ENCODE measurements at places on chromosomes 7 and 10.

DNA sequence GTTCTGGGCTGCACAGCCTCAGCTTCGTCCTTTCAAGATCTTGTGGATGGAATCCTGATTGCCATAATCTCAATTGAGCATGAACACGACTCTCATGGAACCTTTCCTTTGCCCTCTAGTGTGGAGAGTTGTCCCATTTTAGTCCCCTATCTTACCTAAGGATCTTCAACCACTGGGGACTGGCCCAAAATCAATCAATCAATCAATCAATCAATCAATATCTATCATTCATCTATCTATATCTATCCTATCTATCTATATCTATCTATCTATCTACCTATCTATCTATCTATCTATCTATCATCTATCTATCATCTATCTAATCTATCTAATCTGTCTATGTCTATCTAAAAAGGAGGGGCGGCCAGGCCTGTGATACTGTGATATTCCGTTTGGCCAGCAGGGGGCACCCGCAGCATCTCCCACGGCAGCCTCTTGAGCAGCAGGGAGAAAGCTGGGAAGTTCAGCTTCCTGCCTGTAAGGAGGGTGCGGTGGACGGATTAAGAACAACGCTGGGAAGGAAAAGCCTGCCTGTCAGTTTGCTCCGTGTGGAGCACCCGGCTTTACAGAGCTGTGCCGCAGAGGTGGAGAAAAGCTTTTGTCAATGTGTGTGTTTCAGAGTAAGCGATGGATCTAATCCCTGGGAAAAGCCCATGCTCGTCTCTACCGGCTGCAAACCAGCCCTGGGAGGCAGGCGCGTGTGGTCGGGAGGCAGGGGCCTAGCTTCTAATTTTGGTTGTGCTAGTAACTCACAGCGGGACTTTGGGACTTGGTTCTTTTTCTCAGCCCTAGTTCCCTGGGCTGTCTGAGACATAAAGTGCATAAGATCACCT, 124.9 kb downstream of the SH2D4B start:
- DNase-seq: peak; percentile 49

DNA sequence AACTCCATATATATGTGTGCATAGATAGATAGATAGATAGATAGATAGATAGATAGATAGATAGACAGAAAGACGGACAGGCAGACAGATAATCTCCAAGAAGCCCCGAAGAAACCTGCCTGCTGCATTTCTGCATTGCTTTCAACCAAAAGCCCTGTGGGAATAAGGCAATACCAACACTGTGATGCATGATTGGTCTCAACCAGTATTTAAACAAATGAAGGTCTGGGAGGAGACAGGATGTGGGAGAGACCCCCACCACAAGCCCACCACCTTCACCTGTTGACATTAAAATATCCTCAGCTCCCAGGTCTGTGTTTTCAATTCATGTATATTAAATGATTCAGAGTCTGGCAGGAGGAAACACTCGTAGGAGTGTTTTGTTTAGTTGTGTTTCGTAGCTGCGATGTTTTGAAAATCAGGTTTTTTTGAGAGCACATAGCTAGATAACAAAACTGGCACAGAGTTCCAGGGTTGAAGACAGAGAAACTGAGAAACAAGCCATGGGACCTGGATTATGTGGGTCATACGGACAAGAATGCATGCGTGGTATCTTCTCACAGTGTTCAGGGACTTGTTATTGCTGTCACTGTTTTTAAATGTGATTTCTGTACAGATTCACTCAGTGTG, 200.7 kb upstream of the AHR start:
- DNase-seq: no peak

DNA sequence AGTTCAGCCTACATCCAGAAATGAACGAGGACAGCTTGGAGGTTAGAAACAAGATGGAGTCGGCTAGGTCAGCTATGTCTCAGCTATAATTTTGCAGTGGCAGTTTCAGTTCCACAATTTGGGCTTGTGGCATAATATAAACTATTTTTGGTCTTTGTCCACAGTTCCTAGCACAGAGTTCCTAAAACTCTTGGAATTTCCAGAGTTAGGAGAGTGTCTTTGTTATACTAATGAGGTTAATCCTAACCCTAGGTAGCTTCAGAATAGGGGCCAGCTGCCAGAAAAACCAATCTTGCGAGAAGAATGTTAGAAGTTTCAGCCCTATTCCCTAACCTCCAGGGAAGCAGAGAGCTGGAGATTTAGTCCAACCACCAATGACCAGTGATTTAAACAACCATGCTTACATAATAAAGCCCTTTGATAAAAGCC, 131.9 kb downstream of the AKR1D1 start:
- DNase-seq: no peak

- no peak for DNase-seq
Observed at GRCh38 chr7:36602934-36603887, 121.1 kb downstream of the AOAH start.

- no peak for DNase-seq
Observed at GRCh38 chr7:47553309-47553708, 28.6 kb downstream of the TNS3 start.

- no peak for DNase-seq
Observed at GRCh38 chr10:118445535-118445934, 103.4 kb upstream of the FAM204A start.

- DNase-seq: no peak
Observed at GRCh38 chr7:128380483-128381106, 19.1 kb upstream of the PRRT4 start.

GRCh38 chr7:128123291-128124037, 92.2 kb upstream of the LRRC4 start:
- DNase-seq: no peak

- DNase-seq: no peak
Observed at GRCh38 chr10:126687121-126687606, 16.7 kb upstream of the C10orf90 start.

DNA sequence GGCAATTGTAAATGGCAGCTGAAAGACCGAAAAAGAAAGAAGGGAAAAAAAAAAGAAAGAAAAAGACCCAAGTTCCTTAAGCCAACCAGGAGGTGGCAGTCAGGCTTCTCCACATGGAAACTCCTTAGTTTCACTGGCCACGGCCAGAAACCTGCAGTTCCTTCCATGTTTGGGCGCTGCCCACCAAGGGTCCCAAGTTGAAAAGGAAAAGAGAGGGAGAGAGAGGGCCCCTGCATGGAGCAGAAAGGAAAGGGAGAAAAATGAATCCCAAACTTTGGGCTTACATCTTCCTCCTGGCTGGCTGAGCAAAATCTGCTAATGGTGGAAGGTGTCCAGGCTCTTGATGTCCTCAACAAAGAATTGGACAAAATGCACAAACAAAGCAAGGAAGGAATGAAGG, 31.8 kb upstream of the ABCA13 start:
- DNase-seq: no peak

- DNase-seq: no peak
Observed at GRCh38 chr10:7243139-7243538, 167.7 kb downstream of the SFMBT2 start.

DNA sequence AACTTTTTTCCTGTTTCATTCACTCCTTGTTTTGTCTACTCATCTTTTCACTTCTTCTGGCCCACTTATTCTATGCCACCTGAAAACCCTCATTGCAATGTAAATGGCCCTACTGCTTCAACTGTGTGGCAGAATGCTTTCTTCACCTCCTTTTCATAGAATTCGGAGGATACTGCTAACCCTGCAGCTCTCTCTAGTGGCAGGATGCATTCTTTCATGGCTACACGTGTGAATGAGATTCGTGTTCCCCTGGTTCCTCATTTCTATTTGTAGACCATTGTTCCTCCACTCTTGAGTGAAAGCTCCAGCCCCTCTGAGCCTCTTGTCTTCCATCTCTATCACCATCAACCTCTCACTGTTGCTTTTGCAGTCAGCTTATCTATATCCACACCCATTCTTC, 20.9 kb upstream of the CYP26C1 start:
- DNase-seq: no peak

DNA sequence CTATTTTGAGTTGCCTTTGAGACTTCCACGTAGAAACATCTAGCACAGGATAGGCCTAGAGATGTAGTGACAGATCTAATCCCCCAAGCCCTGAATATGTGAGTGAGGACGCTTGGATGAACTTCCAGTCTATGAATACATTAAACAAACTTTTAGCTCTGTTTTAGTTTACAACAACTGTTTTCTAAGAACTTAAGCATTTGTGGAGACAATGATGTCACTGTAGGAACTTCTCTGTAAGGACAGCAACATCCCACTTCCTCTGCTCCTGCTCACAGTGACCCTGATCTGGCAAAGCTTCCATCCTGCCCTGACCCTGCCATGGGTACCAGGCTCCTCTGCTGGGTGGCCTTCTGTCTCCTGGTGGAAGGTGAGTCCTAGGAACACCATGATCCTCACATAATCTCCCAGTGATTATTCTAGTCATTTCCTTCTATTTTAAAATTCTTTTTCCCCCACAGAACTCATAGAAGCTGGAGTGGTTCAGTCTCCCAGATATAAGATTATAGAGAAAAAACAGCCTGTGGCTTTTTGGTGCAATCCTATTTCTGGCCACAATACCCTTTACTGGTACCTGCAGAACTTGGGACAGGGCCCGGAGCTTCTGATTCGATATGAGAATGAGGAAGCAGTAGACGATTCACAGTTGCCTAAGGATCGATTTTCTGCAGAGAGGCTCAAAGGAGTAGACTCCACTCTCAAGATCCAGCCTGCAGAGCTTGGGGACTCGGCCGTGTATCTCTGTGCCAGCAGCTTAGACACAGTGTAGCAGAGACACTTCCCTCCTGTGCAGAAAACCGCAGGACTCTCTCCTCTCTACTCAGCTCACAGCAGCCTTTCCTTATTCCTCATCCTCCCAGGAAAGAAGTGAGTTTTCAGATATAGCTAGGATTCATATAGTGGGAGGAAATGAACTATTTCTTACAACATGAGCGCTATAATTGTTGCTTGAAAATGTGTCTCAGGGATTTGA, 194.4 kb upstream of the PRSS1 start:
- no peak for DNase-seq

- DNase-seq: no peak
Observed at GRCh38 chr10:74079028-74079935, 71.3 kb downstream of the AP3M1 start.

DNA sequence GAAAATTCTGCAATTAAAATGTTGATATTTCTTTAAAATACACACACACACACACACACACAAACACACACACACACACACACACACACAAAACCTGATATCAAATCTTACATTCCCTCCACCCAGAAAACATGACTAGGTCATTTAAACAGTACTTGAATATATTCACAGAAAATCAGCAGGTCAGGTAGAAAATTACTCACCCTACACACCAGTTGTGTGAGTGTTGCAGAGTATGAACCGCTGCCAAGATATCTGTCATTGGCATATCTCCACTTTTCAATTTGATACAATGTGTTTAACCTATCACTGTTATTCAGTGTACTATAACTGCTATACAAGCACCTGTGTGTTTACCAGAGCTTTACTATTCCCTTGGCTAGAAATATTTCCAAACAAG, 283.6 kb upstream of the LRRTM3 start:
- no peak for DNase-seq

- no peak for DNase-seq
Observed at GRCh38 chr10:133418289-133418993, 6.0 kb downstream of the SPRN start.

DNA sequence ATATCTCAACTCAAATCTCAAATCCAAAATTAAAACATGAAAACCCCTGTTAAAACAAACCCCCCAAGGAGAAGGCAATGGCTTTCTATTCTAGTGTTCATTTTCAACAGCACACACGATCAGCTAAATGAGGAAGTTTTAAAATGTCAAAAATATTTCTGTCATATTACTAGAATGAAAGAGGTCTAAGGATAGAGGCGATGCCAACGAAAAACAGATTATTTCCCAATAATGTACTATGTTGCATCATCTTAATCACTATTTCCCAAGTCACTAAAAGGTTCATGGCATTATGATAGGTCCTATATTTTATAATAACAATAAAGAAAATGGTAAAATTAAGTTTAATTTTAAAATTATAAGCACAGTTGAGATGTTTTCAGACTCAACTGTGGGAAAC, 10.1 kb downstream of the CNOT4 start:
- no peak for DNase-seq

GRCh38 chr10:5575482-5576153, 50.9 kb downstream of the CALML3 start:
- no peak for DNase-seq

DNA sequence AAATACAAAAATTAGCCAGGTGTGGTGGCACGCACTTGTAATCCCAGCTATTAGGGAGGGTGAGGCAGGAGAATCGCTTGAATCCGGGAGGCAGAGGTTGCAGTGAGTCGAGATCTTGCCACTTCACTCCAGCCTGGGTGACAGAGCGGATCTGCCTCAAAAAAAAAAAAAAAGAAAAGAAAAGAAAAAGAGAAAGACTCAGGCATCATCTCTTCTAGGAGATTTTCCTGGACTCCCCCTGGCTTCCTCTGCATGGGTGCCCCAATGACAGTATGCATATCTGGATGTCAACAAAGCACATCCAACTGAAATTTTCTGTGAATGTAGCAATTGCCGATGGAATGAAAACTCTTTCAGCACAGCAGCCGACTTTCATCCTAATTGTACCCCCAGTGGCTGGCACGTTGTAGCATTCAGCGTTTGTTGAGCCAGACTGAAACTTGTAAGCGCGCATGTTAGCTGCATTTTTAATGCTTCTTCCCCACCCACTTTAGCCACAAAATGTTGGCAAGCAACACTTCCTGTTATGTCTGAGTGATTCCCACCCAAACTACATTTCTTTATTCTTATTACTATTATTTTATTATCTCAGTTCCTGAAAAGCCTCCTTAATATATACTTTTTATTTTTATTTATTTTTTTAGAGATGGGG, 70.2 kb downstream of the PRTFDC1 start:
- no peak for DNase-seq

GRCh38 chr10:10623958-10624566, 393.6 kb upstream of the CELF2 start:
- DNase-seq: no peak

DNA sequence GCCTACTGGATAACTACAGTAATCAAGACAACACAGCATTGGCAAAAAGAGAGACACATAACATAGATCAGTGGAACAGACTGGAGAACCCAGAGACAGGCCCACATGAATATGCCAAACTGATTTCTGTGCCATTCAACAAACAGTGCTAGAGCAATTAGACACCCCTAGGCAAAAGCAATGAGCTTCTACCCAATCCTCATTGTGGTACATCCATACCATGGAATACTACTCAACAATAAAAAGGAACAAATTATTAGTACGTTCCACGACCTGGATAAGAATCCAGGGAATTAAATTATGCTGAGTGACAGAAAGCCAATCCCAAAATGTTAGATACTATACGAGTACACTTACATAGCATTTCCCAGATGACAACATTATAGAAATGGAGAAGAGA, 2.8 kb upstream of the SVIL start:
- no peak for DNase-seq

DNA sequence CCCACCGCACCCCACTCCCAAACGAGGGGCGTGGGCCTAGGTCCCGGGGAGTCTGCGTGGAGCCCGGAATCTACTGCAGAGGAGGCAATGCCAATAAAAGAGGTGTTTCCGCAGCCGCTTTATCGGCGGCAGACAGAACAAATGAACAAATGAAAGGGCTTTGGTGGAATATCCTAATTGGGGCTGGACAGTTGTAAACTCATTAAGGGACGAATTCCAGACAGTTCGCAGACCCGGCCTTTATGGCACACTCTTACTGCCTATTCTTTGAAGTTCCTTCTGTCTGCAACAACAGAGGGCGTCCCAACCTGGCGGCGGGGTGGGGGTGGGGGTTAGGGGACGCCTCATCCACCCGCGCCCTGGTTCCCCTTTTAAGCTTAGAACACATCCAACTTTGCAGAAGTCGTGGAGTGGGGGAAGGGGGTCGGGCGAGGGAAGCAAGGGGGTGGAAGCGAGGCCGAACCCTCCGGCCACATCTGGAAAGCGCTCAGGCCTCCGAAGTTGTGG, 4.1 kb downstream of the HOXA9 start:
- no peak for DNase-seq

Data from activated gamma-delta T cell treated with anti-CD3 and anti-CD28 coated beads, Interleukin-2, amount 50 U/mL, for 16 hours (primary cell).